ENCODE measurements at places on chromosomes 2 and 18.

GRCh38 chr2:40273734-40274182 lies 178.1 kb downstream of the SLC8A1 start:
- no peak for DNase-seq

DNA sequence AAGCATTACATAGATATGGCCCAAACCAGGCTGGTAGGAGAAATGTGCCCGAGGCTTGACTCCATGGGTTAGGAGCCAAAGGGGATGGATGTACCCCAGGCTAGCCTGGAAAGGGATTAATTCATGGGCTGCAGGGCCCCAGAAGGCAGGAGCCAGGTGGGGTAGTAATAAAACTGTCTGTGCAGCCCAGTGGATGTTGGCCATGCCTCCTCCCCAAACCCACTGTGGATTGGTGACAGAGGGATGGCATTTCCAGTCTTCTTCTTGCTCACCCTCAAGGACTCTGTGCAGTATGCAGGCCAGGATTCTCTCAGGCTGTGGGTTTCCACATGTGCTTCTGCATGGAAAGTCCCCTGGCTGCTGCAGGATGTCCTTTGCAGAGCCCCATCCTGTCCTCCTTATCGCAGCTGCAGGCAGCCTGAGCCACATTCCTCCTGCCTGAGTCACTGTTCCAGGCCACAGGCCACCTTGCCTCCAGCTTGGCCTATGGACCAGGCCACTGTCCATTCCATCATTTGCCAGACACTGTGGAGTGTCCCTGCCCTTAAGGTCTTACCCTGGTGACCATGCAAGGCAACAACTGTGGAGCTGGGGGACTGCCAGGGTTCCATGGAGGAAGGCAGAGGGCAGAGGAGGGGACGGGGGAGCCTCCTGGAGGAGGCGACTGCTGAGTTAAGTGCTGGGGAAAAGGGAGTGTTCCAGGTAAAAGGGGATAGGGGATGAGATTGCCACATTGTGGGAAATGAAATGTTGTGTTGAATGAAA lies 38.9 kb downstream of the INO80C start:
- no peak for DNase-seq

GRCh38 chr18:70149616-70150301 lies 55.7 kb downstream of the RTTN start:
- no peak for DNase-seq

GRCh38 chr2:168434146-168434545 lies 21.9 kb upstream of the CERS6 start:
- DNase-seq: no peak

DNA sequence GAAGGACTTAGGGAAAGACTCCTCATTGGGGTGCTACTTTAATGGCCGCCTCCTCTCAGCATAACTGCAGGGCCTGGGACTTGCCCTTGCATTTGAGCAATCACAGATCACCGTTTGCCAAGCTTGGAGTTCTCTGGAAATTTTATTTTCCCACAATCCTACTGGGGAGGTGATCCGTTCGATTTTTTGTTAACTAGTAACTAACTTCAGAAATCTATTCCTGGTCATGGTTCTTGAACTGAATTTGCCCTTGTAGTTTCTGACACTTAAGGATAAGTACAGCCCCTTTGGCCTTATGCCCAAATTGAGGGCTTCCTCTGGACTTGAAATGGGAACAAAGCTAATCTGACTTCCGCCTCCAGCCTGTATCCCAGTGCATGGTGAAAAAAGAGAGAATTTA lies 60.5 kb upstream of the ST3GAL5 start:
- no peak for DNase-seq

DNA sequence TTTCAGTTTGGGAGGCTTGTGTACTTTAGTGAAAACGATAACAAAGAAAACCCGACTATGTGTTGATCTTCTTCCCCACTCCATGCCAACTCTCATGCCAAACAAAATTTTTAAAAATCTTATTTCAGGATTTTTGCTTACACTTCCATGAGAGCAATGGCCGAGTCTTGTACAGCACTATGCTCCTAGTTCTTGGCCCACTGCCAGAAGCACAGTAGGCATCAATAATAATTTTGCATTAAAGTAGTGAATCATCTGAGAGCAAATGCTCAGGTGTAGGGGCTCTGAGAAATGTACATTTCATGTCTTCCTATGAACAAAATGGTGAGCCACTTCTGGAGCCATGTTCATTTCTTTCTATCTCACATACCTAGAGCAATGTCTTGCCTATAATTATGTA lies 62.2 kb downstream of the MAP3K19 start:
- no peak for DNase-seq

GRCh38 chr2:48854681-48855080 lies 99.2 kb upstream of the LHCGR start:
- DNase-seq: no peak

- no peak for DNase-seq
These were observed 18.0 kb upstream of the CIDEA start for GRCh38 chr18:12236141-12236540.

All from stimulated activated CD4-positive, alpha-beta T cell treated with anti-CD3 and anti-CD28 coated beads, TNF-alpha, amount 100 ng/mL, for 4 hours (primary cell).